SK-N-SH (cell line): ENCODE measurements at places on chromosomes 13 and 19. TPM values are rescaled to one million over a fixed set of nuclear protein-coding genes. Genes with fewer than 3 reads are reported as not detected.
A peak's percentile ranks its signal among the peaks of the same experiment; 100 is the strongest.

VSIG10L gene
- polyA plus RNA-seq: 2.3 and 2.7 TPM in 2 replicates

DNA sequence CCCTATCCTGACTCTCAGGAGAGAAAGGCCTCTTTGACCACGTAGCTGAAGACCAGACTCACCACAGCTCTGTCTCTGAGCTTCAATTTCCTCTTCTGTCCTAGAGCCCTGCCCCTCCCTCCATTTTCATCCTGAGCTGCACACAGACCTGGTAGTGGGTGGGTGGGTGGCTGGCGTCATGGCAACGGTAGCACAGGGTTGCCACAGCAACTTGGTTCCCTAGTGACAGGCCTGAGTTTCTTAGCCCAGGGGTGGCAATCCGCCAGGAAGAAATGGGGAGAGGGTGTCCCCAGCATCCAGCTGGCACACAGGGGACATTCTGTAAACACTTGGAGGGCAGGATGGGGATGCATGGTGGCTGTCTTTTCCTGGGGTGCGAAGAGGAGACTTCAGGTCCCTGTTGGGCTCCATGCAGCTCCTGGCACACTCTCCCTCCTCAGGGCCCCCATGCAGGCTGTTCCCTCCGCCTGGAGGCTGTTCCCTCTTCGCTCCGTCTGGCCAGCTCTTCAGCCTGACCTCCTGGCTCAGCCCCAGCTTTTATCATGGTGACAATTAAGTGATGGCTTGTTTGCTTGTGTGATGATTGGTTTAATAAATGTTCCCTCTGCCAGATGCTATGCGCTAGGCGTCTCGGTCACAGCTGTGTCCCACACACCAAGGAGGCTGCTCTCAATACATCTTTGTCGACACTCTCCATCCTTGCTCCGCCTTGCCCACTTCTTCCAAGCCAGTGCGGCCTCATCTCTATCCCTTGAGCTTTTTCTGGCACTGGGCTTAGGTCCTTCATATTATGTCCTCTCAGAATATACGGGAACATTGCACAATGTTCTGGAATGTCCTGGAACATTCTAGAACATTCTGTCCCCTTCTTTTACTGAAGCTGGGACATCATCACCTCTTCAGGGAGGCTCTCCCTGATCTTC lies 7.4 kb upstream of the KLHL26 start:
- no peak for DNase-seq

ANGPTL4 gene
- polyA plus RNA-seq: 62.5 and 71.2 TPM in 2 replicates

ZNF878 gene
- 0.05 TPM in 1 of 2 replicates, not detected in the other for polyA plus RNA-seq

DNA sequence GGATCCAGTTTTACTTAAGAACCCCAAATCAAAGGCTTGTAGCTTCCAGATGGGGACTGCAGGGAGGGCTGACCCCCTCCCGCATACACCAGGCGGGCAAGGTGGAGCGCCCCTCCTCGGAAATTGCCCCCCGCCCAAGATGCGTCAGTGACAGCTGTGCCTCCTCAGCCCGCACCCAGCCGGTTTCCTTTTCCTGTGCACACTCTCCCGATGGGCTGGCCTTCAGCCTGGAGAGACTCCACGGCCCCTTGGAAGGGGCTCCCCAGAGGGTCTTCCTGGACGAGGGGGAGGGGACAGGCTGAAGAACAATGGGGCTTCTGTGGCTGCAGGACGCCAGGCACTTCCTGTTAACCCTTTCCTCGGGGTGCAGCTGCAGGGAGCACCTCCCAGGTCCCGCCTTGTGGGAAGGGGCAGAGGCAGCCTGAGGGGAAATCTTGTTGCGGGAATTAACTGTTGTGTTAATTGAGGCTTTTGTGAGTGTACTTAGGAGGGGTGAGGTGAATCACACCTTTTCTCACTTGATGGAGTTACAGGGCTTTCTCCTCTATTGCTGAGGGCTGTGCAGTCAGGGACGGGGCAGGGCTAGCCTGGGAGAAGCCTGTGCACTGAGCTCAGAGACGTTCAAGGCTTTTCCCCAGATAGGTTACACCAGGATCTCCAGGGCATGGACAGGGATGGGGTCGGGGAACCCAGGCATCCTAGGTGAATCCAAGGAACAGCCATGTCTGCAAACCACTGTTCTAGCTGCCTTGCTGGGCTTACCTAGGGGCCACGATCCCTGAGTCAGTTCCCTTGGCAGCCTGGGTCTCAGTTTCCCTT lies 14.3 kb downstream of the IER2 start:
- DNase-seq: peak; percentile 84
